ENCODE measurements at places on chromosomes 3 and 15.
A peak's percentile ranks its signal among the peaks of the same experiment; 100 is the strongest.

GRCh38 chr3:127483902-127484591, 106.5 kb downstream of the TPRA1 start:
- DNase-seq, result peak; percentile 90

GRCh38 chr3:172239218-172239790, 199.9 kb downstream of the FNDC3B start:
- DNase-seq, result no peak

DNA sequence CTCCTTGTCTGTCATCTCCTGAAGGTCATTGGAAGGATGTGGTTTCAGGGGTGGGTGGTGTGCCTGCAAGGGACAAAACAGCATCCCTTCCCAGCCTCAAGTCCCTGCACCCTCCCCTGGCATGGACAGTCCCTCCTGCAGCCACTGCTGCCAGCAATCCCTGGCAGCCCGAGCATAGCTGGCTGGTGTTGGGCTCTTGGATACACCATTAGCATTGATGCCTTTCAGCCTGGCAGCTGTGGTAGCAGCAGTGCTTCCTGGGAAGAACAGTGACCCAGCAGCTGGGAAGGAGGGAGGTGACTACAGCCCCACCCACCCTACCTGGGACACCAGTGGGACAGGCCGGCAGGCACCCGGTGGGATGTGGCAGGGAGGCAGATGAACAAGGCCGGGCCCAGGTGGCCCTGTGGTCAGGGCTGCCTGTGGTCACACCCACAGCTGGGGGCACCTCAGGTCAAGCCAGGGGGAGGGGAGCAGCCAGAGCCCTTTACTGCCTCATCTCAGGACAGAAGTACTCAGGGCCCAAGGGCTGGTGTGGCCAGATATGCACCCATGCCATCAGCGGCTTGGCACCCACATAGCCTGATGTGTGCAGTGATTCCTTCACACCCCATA, 32.9 kb upstream of the TMEM115 start:
- DNase-seq, result no peak

GRCh38 chr3:194101592-194102432, 34.1 kb upstream of the HES1 start:
- no peak for DNase-seq

- no peak for DNase-seq
These were observed 23.1 kb downstream of the MAPKBP1 start for GRCh38 chr15:41797201-41797944.

DNA sequence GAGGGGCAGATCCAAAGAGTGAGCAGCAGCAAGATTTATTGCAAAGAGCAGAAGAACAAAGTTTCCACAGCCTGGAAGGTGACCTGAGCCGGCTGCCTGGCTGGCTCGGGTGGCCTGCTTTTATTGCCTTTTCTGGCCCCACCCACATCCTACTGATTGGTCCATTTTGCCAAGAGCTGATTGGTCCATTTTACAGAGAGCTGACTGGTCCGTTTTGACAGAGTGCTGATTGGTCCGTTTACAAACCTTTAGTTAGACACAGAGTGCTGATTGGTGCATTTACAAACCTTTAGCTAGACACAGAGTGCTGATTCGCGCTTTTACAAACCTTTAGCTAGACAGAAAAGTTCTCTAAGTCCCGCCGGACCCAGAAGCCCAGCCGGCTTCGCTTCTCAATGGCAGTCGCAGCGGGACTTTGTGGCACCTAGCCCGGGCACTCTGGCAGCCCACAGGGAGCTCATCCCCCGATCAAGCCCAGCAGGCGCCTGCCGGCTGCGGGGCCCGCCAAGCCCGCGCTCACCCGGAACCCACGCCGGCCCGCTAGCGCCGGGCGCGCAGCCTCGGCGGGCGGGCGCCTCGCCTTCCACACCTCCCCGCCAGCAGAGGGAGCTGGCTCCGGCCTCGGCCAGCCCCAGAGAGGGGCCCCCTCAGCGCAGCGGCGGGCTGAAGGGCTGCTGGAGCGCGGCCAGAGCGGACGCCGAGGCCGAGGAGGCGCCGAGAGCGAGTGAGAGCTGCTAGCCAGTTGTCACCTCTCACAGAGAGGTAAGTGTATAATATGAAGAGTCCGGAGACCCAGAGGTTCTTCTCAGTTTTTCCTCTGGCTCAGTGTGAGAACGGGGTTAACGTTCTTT, 339.2 kb downstream of the CHL1 start:
- DNase-seq, result no peak

DNA sequence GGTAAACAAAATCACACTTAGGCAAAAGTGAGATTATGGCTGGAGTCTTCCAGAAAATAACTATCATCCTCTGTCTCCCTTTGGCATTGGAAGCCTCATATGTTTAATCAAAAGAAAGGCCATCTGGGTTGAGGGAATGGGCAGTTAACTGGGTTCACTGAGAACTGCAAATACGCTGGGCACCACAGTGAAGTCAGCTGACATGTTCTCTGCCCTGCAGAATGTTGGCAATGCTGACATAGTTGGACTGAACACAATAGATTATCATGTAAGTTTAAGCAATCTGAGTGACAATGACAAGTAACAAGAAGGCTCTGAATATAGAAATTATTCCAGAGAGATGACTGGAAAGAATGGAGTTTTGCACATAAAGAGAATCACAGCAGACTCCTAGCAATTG, 43.8 kb upstream of the SLC25A26 start:
- no peak for DNase-seq

GRCh38 chr15:85381850-85382751, 1.7 kb downstream of the AKAP13 start:
- no peak for DNase-seq

- DNase-seq, result no peak
These were observed 84.3 kb downstream of the ADAMTS7 start for GRCh38 chr15:78726870-78727551.

- no peak for DNase-seq
These were observed 45.1 kb downstream of the CCDC191 start for GRCh38 chr3:114011059-114011797.

GRCh38 chr3:60431599-60431958, 819.7 kb downstream of the FHIT start:
- DNase-seq, result no peak

GRCh38 chr3:196625331-196625730, 14.2 kb upstream of the NRROS start:
- DNase-seq, result no peak

DNA sequence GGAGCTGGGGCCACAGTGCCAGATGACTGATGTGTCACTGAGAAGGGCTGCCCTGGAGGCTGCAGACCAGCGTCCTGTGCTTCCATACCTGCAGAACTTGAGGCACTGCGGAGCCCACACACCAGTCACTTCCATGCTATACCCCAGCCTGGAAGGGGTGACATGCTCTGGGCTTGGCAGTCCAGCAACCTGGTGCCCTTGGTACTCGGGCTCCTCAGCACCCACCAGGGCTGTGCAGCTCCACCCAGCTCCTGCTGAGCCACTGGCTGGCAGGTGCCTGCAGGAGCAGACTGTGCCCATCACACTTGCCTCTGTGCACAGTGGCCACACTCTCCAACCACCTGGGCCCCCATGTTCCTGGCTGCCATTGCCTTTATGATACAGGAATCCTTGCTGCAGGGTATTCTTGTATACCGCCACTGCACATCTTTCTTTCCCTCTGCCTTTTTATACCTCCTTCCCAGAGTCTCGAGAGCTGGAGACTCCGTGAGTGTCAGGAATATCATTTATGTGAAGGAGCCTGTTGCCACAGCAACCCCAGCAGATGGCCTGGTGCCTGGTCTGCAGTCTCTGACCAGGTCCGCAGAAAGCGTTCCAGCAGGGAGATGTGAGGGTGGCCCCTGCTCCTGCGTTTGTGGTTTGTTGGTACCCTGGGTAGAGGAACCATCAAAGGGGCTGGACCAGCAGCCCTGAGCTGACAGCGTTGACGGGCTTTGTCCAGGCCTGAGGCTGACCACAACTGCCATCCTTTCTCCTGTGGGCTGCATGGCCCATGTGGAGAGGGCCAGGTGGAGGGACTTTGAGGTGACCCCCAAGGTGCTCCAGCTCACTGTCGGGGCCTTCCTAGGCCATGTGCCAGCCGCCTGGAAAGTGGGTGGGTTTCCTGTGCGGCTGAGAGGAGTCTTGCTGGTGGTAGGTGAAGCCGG, 93.4 kb upstream of the PLXNA1 start:
- no peak for DNase-seq

GRCh38 chr3:149215515-149215914, 6.1 kb downstream of the CP start:
- DNase-seq, result no peak

- DNase-seq, result no peak
These were observed 288.3 kb downstream of the TLE3 start for GRCh38 chr15:69809421-69809820.

DNA sequence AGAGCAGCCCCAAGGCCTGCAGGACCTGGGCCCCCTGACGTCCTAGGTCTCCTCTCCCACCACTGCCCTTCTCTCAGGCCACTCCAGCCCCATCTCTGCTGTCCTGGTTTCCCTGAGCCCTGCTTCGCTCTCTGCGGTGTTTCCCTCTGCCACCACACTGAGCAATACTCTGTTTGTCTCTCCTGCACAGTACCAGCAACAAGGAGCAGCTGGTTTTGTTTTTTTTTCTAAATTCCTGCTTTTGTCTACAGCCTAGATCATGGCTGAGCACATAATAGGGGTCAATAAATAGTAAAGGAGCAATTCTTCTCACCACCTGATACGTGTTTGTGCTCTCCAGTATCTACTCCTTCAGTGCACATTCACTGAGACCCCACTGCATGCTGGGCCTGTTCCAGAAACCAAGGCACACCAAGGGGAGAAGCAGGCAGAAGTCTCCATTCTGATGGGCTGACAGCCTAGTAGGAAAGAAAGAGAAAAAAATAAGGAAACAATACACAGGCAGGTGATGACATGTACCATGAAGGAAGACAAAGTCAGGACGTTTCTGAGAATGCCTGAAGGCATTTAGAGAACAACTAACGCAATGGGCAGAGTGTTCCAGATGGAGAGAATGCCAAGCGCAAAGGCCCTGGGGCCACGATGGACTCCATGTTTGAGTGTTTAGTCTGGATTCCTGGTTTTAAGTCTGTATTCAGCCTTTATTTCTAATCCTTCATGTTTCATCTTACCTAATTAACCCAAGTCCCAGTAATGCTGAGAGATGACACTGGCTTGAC, 6.0 kb upstream of the ACAD9 start:
- DNase-seq, result no peak

DNA sequence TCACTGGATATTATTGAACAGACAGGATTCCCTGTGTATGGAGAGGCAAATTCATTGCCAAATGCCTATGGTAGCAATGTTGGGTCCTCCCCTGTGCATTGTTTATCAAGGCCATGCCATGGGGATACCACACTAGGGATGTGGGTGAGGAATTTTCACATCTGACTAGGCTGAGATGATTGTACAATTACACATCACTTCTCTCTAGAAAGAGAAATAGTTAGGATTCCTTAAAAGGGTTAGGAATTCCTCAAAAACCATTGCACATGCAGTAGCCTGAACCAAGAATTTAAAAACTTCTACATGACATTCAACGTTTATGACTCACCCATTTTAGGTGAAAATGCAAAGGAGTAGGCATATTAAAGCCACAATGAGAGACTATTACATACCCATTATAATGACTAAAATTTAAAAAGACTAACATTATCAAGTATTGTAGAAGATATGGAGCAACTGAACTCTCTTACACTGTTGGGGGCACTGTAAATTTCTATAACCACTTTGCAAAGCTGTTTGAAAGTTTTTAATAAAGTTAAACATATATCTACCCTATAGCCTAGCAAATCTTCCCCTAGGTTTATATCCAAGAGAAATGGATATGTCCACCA, 175.9 kb downstream of the THRB start:
- no peak for DNase-seq

GRCh38 chr3:184375747-184376461, 2.1 kb downstream of the THPO start:
- DNase-seq, result no peak

DNA sequence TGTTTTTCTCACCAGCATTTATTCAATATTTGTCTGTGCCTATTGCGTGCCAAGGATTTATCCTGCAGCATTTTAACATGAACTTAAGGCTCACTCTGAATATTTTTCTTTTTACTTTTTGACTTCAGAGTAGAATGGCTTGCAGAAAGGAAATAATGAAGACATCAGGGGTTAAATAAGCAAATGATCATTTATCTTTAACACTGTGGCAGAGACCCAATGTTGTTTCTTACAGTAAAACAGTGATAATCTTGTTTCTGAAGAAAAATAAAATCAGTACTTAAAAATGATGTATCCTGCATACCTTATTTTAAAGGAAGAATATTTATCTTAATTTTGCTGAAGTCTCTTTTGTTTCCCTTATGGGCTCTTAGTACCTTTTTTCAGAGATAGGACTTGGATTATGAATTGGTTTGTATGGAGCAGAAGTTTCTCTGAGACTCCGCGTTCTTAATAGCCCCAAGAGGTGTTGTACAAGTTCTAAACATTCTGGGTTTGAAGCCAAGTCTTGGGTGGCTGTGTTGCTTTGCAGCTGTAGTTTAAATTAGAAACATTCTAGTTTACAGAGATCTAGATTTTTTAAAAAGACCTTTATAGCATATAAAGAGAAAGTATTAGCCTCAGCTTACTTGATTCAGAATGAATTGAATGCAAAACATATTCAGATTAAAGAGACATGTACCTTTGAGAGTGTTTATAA, 40.5 kb downstream of the COL6A6 start:
- no peak for DNase-seq

GRCh38 chr3:8482960-8483665, 18.5 kb upstream of the LMCD1 start:
- no peak for DNase-seq

- DNase-seq, result no peak
These were observed 1030.4 kb upstream of the CADM2 start for GRCh38 chr3:83928391-83928790.

DNA sequence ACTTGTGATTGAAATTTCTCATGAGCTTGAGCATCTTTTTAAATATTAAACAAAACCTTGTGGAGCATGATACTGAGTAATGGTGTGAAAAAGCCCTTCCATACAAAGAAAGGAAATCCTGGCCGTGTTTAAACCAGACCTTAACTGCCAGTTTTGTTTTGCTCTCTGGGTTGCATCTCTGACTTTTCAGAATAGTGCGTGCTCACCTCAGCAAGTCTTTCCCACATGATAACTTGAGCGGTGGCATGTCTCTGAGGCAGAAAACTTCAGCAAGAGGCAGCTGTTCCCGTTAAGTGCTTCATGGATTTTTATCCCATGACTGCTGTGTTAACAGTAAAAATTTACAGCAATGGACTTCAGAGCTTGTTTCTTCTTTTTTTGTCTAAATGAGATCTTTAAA, 393.3 kb downstream of the FEZF2 start:
- no peak for DNase-seq
